ENCODE measurements at places on chromosomes 11 and 22.

- no peak for DNase-seq
Observed at GRCh38 chr11:35288309-35288708, 131.0 kb downstream of the SLC1A2 start.

GRCh38 chr11:18455686-18456372, at the start of gene LDHAL6A:
LDHAL6A (plus strand) TSS chr11:18455856; CDS start chr11:18456681, 825 bp downstream.
- DNase-seq, result no peak

DNA sequence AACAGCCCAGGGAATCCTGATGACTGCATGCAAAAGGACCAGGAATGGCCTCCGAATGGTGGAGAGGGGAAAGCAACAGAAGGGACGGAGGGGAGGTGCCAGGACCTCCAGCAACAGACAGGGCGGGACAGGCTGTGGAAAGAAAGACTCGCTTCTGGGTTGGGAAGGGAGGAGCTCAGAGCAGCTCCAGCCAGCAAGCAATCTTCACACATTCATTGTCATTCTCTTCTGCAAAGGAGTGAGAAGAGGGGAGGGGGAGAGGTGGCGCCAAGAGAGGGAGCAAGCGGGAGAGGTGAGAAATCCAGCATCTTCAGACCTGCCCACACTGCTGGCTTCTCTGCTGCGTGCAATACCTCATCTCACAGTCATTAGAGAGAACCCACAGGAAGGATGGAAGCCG, 509.0 kb downstream of the BUD13 start:
- DNase-seq, result no peak

DNA sequence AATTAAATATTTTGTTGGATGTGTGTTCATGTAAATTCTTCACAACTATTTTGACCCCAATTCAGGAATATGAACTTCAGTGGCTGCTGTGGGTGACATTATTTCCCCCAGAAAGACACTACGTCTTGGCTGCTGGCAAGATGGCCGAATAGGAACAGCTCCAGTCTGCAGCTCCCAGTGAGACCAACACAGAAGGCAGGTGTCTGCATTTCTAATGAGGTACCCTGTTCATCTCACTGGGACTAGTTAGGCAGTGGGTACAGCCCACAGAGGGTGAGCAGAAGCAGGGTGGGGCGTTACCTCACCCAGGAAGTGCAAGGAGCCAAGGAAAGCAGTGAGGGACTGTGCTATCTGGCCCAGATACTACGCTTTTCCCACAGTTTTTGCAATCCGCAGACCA, 65.3 kb downstream of the ZBTB44 start:
- no peak for DNase-seq

DNA sequence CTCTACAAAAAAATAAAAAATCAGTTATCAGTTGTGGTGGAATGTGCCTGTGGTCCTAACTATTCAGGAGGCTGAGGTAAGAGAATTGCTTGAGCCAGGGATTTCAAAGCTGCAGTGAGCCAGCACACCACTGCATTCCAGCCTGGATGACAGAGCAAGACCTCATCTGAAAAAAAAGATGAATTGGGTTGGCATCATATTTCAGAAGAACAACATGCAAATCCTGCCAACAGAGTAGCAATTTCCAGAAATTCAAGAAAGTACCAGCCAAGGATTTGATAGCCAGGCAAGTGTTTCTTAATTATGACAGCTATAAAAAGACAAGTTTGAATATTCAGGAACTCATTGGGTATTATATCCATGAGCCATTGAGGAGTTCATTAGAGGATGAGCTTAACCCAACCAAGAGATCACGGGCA, 75.2 kb downstream of the USP47 start:
- DNase-seq, result no peak

DNA sequence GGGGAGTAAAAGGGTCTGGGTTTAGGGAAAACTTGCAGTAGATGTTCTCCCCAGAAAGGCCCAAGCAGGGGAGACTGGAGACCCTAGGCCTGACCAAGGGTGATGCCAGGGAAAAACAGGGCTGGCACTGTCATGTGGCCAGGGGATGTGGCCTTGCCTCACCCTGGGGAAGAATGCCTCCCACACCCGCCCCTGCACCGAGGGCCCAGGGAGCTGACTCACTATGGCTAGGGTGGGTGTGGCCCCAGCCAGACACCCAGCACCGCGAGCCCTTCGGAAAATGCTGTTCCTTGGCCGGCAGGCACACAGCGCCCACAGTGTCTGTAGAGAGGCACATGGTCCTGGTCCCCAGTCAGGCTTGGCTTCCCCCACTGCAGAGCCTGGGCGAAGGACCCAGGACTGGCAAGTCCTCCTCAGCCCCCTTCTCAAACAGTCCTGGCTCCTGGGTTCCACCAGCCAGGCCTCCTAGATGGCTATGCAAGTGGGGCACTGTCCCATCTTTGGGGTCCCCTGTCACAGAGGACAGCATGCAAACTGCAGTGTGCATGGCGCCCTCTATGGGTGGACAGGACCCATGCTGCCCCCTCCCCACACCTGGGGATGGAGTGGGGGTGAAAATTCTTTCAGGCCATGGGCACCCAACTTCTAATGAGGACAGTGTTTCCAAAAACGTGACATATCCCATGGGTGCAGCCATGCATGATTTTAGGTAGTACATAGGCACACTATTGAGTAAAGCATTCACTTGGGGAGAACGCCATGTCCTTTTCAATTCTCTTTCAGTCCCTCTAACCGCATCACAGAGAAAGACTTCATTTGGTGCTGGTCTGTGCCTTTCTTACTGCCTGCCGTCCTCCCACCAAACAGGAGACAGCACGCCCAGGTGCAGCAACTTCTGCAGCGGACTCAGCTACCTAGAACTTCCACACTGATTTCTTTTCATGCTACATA, 15.2 kb downstream of the TMPRSS5 start:
- DNase-seq, result no peak

Data from DMS79 treated with DMSO at 0.1 percent for 48 hours (cell line).